ENCODE measurements at places on chromosomes 12 and 14.

DNA sequence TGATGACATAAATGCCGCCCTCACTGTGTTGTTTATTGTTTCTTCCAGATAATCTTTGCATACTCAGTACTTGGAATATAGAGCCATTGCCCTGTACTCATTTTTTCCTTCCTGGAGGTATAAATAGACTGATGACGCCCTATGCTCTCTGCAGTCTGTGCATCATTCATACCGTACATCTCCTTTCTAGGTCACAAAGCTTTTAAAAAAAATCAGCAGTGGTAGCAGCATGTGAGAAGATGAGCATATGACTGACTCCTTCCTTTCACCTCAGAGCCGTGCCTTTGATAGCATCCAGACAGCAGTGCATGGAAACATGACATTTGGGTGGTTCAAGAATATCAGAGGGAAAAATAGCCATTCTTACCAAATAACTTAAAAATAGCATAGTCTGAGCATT is 77.3 kb downstream of the PDE3A start:
- peaks cover 11% of the 10 kb centered on the region for H3K27me3 ChIP-seq
- H3K36me3 ChIP-seq, result no peaks in the 10 kb centered on the region
- H3K4me1 ChIP-seq, result no peaks in the 10 kb centered on the region
- H3K4me3 ChIP-seq, result no peak overlapping the region

DNA sequence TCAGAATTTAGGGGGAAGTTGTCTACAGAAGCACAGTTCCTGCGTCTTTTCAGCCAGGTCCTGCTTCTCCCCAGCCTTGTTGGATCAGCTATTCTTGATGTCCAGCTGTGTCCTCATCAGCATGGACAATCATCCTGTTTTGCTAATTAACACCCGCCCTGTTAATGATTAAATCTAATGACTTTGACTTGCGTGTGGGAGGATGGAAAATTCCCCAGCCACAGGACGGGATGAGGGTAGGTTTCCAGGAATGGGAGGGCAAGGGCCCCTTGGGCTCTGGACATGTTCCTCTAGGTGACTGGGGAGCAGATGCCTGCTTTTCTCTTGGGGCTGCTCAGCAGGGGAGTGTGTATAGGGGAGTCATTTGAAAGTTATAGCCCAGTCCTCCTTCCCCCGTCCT is 5.3 kb upstream of the PPP1R1A start:
- ATAC-seq, result no peak
- peaks cover 38% of the 10 kb centered on the region for H3K27me3 ChIP-seq
- peaks cover 15% of the 10 kb centered on the region for H3K4me1 ChIP-seq
- H3K4me3 ChIP-seq, result no peak overlapping the region

DNA sequence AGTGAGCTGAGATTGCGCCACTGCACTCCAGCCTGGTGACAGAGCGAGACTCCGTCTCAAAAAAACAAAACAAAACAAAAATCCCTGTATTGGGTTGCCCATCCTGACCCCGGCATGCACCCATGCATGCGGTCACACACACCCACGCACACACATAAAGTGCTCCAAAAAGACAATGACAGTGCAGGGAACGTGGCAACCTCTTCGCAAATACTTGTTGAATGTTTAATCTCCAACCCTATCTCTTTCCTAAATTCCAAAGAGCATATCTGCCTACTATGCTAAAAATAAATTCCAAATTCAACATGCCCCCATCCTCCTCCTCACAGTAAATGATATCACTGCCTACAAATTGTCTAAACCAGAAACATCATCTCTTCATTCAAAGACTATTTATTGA is 13.5 kb downstream of the SLC7A7 start:
- no peak overlapping the region for H3K4me3 ChIP-seq
- ATAC-seq, result no peak
- no peaks in the 10 kb centered on the region for H3K36me3 ChIP-seq
- H3K4me1 ChIP-seq, result no peaks in the 10 kb centered on the region

DNA sequence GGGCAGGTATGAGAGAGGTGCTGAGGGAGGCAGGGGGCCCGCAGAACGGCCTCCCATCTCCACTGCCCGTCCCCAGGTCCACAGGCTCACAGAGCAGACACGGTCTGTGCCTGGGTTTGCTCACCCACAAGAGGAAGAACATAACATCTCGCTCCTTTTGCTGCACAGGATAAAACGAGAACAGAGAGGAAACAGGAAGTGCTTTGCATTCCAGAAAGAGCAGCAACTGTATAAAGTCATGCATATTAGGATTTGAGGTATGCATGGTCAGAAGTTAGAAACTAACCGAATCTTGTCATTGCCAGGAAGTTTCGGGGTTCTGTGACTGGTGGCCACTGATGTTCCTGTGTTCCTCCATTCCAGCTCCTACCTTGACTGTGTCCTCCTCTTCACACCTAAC is 25.0 kb downstream of the NTF3 start:
- no peaks in the 10 kb centered on the region for H3K27me3 ChIP-seq
- H3K36me3 ChIP-seq, result no peaks in the 10 kb centered on the region
- no peak overlapping the region for H3K27ac ChIP-seq
- ATAC-seq, result no peak
- H3K4me3 ChIP-seq, result no peak overlapping the region

GRCh38 chr14:74955229-74956026 is at the start of gene PGF:
PGF (minus strand) TSS chr14:74955597; CDS start chr14:74955242, 355 bp downstream.
- H3K27me3 ChIP-seq, result peaks cover 4% of the 10 kb centered on the region
- peaks cover 4% of the 10 kb centered on the region for H3K4me1 ChIP-seq
- H3K4me3 ChIP-seq, result peak within 1 kb of the TSS; percentile 38
- H3K27ac ChIP-seq, result no peak within 1 kb of the TSS
- ATAC-seq, result peak; percentile 83
- no peaks in the 10 kb centered on the region for H3K36me3 ChIP-seq

GRCh38 chr14:57811998-57812546 is 53.8 kb downstream of the SLC35F4 start:
- no peak overlapping the region for H3K27ac ChIP-seq
- H3K27me3 ChIP-seq, result no peaks in the 10 kb centered on the region
- H3K4me3 ChIP-seq, result no peak overlapping the region
- ATAC-seq, result no peak

- no peaks in the 10 kb centered on the region for H3K4me1 ChIP-seq
- peaks cover 85% of the 10 kb centered on the region for H3K36me3 ChIP-seq
- peak; percentile 35 for ATAC-seq
- H3K27me3 ChIP-seq, result no peaks in the 10 kb centered on the region
- peak overlapping the region; percentile 83 for H3K27ac ChIP-seq
These were observed 36.2 kb downstream of the PAPOLA start for GRCh38 chr14:96538097-96538989.

DNA sequence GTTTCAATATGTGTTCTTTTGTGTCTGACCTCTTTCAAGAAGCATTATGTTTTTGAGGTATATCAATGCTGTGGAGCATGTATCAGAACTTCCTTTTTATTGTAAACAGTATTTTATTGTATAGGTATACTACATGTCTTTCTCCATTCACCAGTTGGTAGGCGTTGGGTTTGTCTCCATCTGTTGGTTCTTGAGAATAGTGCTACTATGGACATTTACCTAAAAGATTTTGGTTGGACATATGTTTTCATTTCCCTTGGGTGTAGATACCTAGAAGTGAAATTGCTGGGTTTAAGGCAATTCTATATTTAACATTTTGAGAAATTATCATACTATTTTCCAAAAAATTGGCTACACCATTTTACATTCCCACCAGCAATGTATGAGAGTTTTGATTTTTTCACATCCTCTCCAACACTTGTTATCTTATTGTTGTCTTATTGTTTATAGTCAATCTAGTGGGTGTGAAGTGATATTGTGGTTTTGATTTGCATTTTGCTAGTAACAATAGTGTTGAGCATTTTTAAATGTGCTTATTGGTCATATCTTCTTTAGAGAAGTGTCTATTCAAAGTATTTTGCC is 409.2 kb downstream of the IPO8 start:
- H3K4me1 ChIP-seq, result no peaks in the 10 kb centered on the region
- no peak for ATAC-seq
- no peak overlapping the region for H3K4me3 ChIP-seq
- H3K36me3 ChIP-seq, result no peaks in the 10 kb centered on the region
- H3K27me3 ChIP-seq, result no peaks in the 10 kb centered on the region

DNA sequence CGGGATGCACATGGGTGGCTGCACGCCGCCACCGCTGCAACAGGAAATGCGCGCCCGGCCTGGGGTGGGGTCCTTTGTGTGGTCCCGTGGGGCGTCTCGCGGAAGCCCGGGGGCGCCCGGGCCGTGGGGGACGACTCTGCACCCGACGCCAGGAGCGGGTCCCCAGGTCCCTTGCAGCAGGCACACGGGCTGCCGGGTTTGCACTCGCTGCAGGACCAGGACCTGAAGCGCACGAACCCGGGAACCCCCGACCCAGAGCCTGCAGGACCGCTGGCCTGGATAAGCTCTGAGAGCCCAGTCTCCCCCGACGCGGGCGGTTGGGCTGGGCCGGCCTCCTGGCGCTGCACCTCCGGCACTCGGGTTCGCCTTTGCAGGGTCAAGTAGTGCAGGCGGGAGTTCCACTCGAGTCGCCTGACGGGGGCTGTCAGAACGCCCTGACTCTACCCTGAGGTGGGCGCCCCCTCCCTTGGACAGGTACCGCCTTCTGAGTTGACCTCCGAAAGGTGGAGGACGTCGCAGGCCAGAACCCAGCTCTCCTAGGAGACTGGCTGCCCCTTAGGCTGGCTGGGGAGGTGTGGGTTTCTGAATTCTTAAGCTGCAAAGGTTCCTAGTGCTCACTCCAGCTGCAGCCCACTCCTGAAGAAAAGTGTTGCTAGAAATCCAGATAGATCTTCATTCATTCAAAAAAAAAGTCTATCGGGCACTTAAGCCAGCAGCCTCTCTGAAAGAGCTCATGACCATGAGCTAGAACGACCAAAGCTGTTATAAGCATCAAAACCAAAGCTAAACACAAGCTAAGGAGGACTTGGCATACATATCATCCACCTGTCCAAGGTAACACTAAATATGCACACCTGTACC is 68.0 kb downstream of the RNF34 start:
- no peak overlapping the region for H3K27ac ChIP-seq
- H3K36me3 ChIP-seq, result peaks cover 16% of the 10 kb centered on the region
- peak; percentile 7 for ATAC-seq
- peak overlapping the region; percentile 26 for H3K4me3 ChIP-seq

DNA sequence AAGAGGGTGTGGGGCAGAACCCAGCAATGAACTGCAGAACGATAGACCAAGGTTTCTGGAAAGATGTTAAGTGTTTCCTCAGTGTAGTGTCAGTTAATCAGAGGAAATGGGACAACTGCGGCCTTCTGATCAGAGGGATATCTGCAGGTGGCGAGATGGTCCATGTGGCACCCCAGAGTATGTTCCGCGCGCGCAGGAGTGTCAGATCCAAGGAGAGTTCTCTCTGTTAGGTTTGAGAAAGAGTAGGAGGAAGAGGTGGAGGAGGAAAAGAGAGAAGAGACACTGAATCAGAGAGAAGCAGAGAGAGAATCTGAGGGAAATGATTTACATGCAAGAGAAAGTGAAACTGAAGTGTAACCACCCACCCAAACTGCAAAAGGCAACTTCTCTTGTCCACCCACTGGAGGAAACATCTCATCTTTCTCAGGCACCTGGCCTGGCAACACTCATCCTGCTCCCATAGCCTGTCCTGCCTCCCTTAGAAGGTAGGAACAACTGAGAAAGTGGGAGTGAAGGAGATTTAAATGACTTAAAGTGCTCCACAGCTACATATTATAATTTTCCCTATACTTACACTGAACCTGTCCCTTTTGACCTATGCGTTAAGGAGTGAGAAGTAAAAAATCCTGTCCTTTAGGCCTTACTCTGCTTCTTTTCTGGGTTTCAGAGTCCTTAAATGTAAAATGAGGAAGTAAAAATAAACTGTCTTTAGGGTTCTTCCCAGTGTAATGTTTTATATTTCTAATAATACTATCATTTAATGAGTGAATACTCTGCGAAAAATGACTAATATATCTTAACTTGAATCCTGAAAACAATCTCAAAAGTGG is 6.8 kb upstream of the TESPA1 start:
- H3K27ac ChIP-seq, result peak overlapping the region; percentile 90
- H3K36me3 ChIP-seq, result no peaks in the 10 kb centered on the region
- peak; percentile 85 for ATAC-seq
- H3K4me1 ChIP-seq, result peaks cover 42% of the 10 kb centered on the region
- H3K27me3 ChIP-seq, result no peaks in the 10 kb centered on the region

GRCh38 chr14:95493503-95493902 is 22.9 kb downstream of the SYNE3 start:
- peaks cover 33% of the 10 kb centered on the region for H3K36me3 ChIP-seq
- H3K4me1 ChIP-seq, result peaks cover 46% of the 10 kb centered on the region
- H3K27ac ChIP-seq, result no peak overlapping the region
- H3K27me3 ChIP-seq, result no peaks in the 10 kb centered on the region

DNA sequence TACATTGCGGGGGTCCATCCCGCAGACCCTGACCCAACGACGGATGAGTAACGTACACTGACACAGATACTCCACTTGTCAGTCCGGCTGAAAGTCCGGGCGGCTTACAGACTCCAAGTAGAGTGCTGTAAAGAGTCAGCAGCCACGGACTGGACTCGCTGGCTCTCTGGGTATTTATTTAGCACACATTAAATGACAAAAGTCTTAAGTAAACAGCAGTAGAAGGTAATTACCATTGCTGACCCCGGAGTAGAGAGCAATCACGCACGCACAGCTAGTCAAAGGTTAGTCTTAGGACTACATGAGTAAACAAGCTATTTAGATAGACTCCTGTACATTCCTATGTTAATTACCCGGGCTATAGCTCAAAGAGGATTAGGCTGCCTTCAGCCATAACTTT is 780.9 kb downstream of the RPS29 start:
- ATAC-seq, result no peak
- no peaks in the 10 kb centered on the region for H3K27me3 ChIP-seq

GRCh38 chr14:72605096-72605920 is 288.6 kb downstream of the DPF3 start:
- H3K4me3 ChIP-seq, result no peak overlapping the region
- H3K27me3 ChIP-seq, result peaks cover 12% of the 10 kb centered on the region
- ATAC-seq, result no peak
- H3K4me1 ChIP-seq, result no peaks in the 10 kb centered on the region
